AG09309 (cell line): ENCODE measurements at places on chromosomes 5 and 9.

DNA sequence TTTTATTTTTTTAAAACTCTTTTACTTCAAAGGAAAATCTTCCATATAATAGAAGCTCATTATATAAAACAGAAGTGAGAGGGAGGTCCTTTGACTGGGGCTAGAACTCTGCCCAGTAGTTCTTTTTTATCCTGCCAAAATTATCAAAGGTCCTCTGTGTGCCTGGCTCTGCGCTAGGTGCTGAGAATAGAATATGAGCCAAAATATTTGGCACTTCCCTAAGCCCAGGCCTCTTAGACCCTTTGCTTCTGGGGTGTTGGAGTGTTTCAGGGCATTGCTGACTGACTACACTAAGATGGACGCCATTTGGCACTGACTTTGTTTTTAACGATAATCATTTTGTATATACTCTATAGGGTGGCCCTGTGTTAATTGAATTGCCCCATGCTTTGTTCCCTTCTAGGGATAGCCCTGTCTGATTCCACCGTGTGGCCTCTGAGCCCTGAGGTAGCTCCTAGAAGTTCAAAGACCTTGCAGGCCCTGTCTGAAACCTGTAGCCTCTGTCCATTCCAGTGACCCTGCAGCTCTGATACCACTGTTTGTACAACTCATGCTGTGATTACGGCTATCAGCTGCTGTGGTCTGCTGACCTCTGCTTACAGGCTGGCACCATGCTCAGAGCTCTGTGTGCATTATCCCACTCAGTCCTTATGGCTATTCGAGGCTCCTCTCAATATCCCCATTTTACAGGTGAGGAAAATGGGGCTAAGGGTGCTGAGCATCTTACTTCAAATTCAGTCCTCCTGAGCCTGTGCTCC lies 84.3 kb upstream of the SHB start:
- DNase-seq = no peak

DNA sequence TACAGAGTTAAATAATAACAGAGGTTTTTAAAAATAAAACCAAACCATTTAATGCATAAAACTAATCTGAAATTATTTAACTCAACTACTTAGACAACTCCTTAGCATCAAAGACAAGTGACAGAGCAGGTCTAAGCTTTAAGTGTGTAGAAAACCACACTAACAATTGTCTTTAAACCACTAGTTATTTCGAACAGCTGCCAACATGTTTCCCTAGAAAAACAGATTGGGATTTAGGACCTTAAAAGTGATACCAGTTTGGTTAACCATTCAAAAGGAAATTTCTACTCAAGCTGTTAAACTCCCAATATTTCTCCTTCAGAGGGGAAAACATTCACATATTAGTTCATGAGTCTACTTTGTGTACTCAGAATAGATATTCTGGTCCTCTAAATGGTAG lies 208.7 kb downstream of the BNC2 start:
- DNase-seq = no peak

DNA sequence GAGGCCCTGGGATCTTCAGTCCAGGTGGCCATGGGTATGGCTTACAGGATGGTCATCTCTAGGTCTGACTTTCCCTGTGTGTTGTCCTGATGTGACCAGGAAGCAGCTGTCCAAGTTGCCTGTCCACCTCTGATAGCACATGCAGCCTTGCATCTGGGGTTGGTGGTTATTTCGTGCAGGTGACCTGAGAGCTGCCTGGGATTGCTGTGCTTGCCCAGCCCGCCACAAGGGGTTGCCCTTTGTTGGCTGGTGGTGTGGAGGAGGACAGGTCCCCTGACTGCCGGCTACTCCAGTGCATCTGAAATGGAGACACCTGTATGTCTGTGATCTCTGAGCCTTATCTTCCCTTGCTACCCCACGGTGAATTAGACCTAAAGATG lies 212.6 kb downstream of the ARHGAP26 start:
- no peak for DNase-seq

- DNase-seq = no peak
Measured at GRCh38 chr9:137302118-137302448, at the start of gene NRARP. NRARP (minus strand) TSS chr9:137302271; CDS start chr9:137301928, 343 bp downstream.

DNA sequence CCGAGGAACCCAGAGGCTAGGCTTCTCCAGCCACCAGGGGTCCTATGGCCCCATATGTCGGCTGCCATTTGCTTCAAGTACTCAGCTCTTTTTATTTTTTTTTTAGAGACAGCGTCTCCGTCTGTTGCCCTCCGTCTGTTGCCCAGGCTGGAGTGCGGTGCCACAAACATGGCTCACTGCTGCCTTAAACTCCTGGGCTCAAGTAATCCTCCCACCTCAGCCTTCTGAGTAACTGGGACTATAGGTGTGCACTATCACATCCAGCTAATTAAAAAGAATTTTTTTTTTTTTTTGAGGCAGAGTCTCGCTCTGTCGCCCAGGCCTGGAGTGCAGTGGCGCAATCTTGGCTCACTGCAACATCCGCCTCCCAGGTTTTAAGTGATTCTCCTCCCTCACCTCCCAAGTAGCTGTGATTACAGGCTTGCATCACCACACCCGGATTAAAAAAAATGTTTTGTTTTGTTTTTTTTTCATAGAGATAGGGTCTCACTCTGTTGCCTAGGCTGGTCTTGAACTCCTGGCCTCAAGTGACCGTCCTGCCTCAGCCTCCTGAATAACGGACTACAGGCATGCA lies 8.9 kb downstream of the CERCAM start:
- DNase-seq = no peak

DNA sequence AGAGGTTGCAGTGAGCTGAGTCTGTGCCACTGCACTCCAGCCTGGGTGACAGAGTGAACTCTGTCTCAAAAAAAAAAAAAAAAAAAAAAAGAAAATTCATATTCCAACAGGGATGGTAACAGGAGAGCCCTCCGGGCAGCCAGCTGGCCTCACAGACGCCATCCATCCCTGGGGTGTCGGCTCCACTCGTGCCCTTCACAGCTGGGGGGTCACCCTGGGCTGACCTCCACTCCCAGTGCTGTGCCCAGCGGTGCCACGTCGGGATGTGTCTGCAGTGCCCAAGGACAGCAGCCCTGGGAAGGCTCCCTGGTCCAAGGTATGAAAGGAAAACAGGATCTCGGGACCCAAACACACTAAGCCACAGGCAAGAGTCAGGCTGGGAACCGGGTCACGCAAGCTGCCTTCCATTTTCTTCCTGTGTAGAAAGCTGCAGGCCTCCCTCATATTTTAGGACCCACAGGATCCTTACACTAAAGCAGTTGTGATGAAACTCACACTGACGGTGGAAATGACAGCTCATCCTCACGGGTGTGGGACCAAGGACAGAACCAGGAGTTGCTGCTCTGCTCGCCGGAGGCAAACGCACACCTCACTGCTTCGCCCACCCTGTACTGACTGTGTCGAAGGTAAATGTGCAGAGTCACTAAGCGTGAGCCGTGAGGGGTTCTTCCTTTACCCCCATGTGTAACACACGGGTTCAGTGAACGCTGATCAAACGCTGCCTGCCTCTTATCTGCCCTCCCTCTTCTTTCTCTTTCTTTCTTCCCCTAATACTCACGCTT lies 5.3 kb downstream of the SLC12A7 start:
- DNase-seq = no peak

- DNase-seq = no peak
Measured at GRCh38 chr5:42059291-42059690, 134.2 kb downstream of the FBXO4 start.

- DNase-seq = peak; percentile 93
Measured at GRCh38 chr5:65062469-65063083, 293.8 kb downstream of the CWC27 start.

DNA sequence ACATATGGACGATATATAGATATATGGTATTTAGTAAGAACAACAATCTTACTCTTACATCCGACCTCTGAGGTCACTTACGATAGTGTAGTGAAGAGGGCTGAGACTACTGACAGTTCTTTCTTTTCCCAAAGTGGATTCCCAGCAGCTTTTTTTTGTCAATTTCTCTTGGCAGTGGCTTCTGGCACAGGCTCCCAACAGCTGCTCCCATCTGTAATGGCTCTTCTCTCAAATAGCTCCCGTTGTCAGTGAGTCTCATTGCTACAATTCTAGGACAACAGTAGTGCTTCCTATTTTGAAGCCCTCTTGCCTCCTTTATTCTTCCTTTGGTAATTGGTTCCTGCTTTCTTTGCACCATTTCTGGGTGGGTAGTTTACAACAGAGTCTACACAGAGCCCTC lies 68.4 kb downstream of the SLC25A46 start:
- no peak for DNase-seq

DNA sequence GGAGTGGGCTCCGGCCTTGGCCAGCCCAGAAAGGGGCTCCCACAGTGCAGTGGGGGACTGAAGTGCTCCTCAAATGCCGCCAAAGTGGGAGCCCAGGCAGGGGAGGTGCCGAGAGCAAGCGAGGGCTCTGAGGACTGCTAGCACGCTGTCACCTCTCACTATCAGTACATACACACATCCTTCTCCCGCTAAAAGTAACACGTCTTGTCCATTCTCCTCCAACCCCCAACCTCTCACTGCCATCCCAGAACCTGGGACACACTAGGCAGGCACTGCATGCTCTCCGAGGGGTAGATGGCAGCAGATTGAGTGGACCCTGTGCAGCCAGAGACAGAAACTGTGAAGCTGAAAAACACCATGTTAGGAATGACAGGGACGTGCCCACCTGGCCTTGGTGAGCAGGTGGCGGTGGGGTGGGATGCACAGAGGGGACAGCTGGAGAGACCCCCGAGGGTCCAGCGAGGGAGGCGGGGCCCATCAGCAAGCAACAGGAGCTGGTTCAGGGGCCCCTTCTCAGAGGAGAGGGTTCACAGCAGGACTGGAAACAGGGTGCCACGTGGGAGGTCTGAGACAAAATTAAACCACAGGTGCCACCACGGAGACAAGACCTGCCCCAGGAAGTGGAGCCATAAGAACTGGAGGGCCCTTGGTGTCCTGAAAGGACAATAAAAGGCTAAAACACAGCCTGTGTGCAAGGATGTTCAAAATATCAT lies 16.9 kb downstream of the SEMA4D start:
- DNase-seq = no peak

- DNase-seq = no peak
Measured at GRCh38 chr9:109629615-109630014, 131.5 kb upstream of the PTPN3 start.

DNA sequence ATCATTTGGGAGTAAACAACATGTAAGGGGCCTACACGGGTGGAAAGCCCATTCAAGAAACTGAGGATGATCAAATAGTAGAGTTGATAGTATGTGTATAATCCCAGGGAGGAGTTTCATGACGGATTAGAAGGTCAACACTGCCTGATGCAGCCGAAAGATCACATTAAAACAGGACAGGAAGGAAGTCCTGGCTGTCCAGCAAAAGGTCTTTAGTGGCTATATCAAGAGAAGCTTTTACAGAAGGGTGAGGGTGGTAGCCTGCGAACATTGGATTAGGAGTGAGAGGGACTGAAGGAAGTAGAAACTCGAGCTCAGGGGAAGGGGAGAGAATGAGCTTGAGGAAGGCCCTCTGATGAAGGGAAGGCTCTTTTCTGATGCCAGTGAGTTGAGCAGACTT lies 36.0 kb downstream of the DOCK8 start:
- DNase-seq = no peak

GRCh38 chr9:121935739-121936138 lies 157.4 kb downstream of the TTLL11 start:
- DNase-seq = no peak

DNA sequence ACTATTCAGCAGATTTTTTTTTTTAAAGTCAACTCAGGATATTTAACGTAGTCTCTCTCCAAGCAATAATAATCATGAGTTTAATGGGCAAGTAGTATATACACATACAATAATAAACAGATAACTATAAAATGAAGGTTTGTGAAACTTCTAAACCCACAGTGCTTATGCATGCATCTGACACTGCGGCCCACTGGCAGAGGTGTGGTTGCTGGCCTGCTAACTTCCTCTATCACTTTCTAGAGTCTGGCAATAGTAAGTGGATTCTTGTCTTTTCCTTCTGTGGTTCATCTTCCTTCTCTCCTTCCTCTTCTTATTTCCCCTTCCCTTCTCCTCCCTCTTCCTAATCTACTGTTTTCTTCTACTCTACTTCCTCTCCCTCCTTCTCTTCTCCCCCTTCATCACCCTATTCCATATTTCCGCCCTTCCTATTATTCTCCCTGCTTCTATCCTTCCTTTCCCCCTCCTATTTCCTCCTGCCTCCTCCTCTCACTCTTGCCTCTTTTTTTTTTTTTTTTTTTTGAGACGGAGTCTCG lies 18.6 kb upstream of the AGXT2 start:
- DNase-seq = no peak

DNA sequence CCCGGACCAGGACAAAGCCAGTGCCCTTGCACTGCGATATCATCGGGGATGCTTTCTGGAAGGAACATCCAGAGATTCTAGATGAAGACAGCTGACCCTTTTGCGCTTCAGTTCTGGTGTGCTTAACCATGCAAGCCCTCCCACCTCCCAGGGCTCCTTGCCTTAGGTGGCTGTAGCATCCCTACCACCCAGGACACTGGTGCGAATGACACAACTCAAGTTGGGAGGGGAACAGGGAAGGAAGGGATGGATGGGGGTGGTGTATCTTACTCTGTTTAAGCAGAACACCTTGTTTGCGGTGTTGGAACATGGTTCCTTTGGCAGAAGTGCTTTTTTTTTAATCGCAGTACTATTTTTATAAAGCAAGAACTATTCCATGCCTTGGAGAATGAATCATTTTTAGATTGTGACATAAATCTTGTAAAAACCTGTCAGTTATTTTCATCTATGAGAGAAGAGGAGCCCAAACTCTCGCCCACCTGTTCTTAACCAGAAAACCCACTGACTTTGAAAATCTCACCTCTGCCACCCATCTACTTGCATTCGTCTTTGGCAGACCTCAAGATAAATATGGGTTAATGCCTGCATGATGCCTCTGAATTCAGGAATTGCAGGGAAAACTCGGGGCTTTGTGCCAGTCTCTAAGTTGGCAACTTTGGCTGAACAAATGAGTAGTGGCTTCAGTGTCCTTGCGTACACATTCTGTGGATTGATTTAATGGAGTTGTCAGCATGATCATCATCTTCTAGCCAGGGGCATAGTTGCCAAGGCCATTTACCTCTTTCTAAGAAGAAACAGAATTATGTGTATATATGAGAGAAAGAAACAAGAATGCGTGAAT lies 3.9 kb upstream of the LSM11 start:
- DNase-seq = no peak

DNA sequence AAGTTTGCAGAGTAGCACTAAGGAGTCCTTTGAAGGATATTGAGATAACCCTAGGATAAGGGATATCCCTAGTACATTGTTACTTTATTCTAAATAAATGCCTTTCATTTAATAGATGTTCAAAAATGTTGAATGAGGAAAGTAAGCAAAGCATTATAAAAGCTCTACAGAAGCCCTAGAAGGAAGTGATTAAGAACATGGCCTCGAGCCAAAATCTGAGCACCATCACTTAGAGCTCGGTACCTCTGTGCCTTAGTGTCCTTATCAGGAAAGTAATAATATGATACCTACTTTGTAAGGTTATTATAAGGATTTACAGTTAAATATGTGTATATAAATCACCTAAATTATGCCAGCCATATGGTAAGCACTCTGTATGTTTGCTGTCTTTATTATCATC lies 242.6 kb downstream of the KIAA0825 start:
- DNase-seq = no peak

- no peak for DNase-seq
Measured at GRCh38 chr5:93887678-93888077, 146.3 kb upstream of the POU5F2 start.
